ENCODE measurements at places on chromosomes 4 and X.

- DNase-seq = no peak
These were observed 51.0 kb downstream of the CYTL1 start for GRCh38 chr4:4968161-4968725.

DNA sequence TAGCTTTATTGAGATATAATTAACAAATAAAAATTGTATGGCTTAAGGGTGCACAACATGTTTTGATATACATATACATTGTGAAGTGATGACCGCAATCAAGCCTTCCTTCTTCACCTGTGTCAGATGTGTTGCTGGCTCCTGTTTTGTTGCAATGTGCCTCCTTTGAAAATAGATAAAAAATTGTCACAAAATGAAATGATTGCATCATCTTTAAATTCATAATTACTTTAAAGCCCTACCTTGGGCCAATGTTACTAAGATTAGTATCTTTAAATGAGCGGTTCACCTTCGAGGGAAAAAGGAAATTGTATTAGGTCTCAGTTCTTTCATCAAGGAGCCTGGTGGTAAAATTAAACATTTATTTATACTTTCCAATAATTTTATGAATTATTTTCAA is 77.3 kb downstream of the GPRIN3 start:
- no peak for DNase-seq

DNA sequence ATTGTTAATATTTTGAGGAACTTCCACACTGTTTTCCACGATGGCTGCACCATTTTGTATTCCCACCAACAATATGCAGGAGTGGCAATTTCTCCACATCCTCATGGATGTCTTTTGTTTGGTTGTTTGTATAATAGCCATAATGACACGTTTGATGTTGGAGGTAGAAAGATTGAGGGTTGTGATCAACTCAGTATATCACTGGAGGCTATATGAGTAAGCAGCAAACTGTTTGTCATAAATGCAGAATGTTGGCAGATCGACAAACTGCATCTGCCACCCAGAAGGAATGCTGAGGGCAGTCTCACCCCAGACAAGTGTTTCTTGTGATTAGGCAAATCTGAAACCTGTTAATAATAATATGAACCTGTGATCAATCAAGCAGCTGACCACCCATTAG is 243.9 kb upstream of the WDFY3 start:
- DNase-seq = no peak

- no peak for DNase-seq
These were observed 261.6 kb upstream of the STS start for GRCh38 chrX:6885909-6886308.

- no peak for DNase-seq
These were observed 87.0 kb upstream of the RAPGEF2 start for GRCh38 chr4:159015841-159016240.

DNA sequence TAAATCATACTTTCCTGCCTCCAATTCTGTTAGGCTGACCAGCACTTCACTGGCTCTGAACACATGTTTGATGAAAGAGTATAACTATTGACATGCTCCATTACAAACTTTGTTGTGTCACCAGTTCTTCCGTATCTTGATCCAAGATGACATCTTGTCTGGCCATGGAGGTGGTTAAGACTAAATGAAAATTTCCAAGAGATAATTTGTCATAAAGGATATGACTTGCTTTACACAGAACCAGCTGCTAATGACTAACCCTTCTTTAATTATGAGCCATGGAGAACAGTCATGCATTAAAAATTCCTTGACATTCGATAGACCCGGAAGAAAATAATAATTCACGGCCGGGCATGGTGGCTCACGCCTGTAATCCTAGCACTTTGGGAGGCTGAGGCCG is 17.7 kb upstream of the N4BP2 start:
- no peak for DNase-seq

DNA sequence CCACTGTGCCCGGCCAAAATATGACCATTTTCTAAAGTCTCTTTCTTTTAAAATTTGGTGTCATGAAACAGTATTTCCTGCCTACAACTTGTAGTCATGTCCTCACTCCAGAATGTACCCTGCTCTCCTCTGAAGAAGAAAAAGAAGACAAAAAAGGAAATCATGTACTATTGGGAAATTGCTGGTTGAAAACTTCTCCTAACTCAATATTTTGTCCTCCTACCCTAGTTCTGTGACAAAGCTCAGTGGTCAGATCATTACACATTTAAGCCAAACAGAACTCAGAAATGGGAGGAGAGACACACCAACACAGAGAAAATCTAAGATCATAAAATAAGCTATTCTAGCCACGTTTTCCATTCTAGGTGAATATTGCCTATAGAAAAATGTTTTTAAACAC is 127.7 kb downstream of the IRF2 start:
- DNase-seq = no peak

DNA sequence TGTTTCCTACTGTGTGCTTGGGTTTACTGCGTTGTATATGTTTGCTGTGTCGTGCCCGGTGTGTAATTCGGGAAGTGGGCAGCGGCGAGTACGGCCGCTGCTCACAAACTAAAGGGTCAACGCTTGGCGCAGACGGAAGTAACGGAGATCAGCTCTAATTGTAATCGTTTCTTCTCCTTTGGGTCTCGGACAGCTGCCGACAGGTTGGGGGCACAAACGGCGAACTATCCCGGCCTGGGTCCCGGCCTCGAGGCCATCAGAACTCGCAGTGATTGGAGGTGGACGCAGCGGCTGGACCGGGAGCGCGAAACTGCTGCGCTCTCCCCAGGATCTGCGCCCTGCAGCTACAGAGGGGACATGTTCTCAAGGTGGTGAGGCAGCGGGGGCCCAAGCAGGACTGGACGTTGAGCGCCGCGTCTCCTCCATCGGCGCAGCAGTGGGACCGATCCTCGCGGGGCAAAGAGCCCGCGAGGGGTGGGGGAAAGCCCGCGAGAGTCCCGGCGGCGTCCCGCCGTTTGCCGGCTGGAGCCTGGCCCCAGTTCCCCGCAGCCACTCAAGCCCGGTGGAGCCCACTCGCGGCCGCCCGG is 516 bp upstream of the ZIC3 start:
- DNase-seq = no peak

GRCh38 chrX:96453139-96453538 is 231.5 kb upstream of the DIAPH2 start:
- DNase-seq = no peak

DNA sequence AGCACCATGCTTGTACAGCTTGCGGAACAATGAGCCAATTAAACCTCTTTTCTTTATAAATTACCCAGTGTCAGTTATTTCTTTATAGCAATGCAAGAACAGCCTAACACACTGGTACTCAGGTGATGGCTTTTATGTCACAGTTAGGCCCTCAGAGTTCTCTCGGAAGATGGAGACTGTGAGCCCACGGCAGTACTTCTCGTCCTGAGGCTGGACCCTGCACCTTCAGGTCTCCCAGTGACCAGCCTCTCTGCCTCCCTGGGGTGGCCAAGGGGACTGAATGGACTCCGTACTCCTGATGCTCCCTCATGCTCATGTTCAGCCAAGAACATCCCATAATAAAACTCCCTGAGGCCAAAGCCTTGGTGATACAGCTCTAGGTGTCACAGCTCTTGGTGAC is 25.0 kb upstream of the PDLIM3 start:
- DNase-seq = no peak

DNA sequence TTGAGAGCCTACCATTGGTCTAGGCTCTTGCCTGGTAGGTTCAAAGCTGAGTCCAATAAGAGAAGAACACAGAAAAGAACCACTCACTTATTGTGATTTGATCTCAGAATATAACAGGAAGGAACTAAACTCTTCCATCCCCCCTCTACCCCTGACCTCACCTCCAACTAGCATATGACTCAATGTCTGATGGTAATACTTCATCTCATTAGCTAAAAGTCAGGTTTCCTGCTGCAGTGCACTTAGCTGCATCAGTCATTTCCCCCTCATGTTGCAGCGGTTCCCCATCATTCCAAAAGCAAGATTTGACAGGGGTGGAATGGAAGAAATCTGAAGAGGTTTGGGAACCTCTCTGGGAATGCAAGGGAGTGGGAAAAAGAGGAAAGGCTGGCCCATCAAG is 289.5 kb downstream of the SMARCA1 start:
- DNase-seq = no peak

DNA sequence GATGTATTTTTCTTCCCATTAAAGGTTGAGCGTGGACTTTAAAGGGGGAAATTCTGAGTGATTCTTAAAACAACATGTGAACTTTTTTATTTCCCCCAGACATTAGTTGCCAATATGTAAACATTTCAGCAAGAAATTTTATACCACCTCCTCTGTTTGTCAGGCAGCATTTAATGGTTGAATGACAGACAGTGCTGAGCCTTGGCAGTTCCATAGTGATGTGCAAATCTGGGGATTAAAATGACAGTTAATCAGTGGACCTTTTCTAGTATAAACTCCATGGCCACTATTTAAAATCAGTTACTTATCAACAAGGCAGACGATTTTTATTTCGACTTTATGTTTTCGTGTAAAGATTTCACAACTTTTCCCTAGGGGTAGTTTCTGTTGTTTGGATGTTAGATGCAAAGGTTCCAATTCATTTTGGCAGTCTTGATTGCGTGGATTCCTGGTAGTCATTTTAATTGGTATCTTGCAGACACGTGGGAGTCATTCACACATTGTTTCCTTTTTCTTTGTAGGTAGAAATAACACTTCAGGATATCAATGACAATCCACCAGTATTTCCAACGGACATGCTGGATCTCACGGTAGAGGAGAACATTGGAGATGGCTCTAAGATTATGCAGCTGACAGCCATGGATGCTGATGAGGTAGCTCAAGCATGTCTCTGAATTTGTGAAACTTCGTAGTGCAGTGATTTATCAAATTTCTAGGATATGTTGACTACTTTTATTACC is 83.7 kb downstream of the FAT4 start:
- DNase-seq = no peak

DNA sequence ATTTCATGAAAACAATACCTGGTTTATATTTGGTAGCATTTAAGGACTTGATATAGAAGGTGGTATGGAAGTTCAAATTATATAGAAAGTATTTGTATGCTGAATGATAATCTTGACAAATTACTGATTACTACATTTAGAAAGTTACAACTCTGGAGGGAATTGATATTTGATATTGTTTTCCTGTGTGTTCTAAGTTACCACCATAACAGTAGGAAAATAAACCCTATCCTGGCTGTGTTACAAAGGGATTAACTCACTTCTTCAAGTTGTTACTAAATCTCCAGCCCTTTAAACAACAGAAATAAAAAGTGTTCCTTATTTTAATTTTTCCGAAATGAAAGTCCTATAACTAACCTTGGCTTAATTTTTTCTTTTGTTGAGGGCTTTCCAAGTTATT is 36.6 kb downstream of the FHL1 start:
- no peak for DNase-seq

GRCh38 chrX:97050392-97050791 is 166.7 kb downstream of the RPA4 start:
- no peak for DNase-seq

- no peak for DNase-seq
These were observed 243.7 kb upstream of the DIAPH2 start for GRCh38 chrX:96440941-96441340.

DNA sequence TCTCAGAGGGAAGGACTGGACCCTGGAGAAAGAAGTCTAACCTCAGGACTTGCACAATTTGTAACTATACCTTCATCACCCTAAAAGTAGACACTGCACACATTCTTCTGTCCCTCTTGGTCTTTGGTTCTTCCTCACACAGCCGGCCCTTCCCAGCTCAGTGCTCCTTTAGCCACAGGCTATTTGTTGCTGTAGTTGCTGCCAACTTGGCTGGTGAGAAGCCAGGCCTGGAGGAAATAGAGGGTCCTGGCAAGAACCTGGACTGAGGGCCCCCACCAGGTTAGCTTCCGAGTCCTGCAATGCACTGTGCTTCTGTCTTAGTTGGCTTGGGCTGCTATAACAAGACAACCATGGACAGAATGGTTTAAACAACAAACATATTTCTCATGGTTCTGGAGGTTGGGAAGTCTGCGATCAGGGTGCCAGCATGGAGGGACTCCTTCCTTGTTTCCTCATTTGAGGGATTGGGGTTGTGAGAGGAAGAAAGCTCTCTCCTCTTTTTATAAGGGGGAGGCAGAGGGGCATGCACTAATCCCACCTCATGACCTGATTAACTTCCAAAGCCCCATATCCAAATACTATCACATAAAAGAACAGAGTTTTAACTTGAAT is 4.4 kb upstream of the FGF5 start:
- no peak for DNase-seq

DNA sequence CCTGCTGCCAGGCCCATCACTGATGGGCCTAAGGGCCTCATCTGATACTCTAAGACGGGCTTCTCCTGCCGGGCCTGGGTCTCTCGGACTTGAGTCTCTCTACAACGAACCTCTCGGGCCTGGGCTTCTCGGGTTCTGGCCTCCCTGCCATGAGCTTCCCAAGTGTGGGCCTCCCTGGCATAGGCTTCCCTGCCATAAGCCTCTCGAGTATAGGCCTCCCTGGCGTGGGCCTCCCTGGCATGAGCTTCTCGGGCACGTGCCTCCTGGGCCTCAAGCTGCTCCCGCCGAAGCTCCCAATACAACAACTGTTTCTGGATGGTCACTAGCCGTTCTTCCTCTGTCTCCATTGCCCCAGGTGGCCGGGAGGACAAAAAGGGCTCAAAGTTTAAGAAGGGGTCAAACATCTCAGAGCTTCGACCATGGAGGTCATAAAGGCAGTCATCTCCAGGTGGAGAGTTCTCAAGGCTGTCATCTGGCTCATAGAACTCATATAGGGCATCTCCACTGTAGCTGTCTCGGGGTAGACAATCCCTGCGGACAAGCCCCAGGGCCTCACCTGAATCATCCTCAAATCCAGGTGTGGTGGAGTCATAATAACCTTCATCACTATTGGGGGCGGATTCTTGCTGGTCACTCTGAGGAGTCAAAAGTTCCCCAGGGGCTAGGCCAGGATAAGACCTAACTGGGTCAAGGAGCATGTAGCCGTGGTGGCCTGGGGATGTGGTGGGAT is 14.1 kb downstream of the AMER1 start:
- no peak for DNase-seq

DNA sequence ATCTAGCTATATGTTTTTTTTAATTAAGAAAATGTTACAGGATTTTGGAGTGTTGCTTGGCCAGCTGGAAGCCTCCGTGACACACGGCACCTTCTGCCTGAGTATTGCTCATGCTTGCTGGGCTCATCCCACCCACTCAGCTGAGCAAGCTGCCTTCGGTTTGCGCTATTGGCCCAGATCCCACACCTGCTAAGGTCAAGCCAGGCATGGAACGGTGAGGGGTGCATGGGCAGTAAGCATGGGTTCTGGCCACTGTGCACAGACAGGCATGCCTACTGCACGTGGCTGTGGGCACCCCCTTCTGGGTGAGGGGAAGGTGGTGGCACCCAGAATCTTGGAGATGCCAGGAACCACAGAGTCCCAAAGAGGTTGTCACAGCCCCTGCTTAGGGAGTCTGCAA is 1178.4 kb upstream of the PCDH7 start:
- no peak for DNase-seq

Data from NCI-H1436 (cell line).